ENCODE measurements at places on chromosomes 4 and X.

DNA sequence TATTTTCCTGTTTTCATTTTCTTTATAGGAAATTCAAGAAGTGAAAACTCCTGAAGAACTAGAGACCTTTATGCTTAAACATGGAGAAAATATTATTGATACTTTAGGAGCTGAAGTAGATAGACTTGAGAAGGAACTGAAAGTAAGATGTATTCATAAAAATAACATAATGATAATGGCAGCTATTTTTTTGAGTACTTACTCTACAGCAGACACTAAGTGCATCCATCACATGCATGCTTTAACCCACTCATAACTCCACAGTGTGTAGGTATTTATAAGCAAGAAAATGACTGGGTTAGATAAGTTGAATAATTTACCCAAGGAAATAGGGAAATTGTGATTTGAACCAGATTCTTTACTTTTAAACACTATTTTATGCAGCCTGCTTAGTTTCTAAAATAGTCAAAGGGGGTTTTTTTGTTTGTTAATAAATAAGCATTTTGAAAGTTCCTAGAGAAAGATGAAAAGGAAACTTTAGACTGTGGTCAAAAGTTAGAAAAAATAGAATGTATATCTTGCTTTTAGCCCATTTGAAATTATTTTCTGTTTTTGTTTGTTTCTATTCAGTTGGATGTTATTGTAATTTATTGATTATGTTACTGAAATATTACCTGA, 74.2 kb downstream of the BEND4 start:
- DNase-seq, result no peak

DNA sequence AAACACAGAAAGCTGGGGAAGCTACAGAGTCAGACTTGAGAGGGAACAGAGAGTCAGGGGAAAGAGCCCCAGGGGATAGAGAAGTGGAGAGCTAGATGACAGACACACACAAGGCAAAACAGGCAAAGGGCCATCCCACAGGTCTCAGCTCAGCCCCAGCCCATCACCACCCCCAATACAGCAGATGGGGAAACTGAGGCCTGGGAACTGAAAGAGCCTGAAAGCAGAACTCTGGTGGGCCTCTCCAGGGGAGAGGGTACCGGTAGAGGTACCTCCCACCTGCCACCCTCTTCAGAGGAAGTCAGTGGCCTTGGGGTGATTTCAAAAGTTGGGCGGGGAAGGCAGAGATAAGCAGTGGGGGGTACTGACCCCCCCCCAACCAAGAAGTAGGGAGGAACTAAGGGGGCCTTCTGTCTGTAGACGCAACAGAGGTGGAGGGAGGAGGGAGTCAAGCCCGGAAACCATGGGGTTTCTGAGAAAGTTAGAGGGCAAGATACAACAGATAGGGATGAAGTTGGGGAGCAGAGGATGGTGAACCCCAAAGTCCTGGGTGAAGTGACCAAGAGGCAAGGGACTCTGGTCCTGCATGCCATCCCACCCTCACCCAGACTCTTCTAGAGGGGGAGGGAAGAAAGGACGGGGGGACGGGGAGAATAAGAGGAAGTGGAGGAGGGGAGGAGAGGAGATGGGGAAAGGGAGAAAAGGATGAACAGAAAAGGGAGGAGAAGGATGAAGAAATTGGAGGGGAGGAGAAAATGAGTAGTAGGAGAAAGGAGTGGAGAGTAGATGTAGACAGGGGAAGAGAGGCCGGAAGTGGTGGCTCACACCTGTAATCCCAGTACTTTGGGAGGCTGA, 3.2 kb downstream of the GATA1 start:
- no peak for DNase-seq

DNA sequence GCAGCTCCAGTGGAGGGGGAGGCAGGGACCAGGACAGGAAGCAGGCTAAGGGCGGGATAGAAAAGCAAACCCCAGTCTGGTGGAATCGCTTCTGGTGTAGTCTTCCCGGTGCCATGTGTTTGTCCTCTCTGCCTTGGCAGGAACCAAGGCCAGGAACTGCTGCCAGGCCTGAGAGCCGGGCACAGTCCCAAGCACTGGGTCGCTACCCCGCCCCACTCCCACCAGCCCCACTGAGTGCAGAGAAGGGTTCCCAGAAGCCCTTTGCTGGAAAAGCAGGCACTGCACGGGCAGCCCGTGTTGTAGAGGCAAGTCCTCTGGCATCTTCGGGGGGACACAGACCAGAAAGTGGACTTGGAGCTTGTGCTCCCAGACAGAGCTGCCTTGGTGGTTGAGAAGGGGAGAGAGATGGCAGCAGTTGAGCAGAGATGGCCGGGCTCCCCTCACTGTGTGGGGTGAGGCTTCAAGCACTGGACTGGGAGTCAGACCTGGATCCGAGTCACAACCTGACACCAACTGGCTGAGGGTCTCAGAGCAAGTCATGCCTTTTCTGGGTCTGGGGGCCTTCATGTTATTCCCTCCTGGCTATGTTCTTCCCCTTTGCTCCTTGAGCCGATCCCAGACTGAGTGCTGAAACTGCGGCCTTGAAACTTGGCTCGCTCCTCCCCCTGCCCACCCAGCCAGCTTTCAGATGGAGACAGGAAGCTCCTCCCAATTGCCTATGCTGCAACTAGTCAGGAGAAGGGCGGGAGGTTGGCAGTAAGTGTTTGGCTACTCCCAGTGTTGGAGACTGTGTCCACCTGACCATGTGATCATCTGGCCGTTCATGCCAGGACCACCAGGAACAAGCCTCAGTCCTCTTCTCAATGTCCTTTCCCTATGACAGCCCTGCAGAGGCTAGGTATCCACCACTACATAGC, 59.7 kb upstream of the MTM1 start:
- DNase-seq, result no peak

- no peak for DNase-seq
These were observed 12.5 kb upstream of the CLNK start for GRCh38 chr4:10697086-10697485.

GRCh38 chr4:75490155-75490554, 24.0 kb downstream of the RCHY1 start:
- DNase-seq, result no peak
